Brain microvascular endothelial cell (primary cell): ENCODE measurements at places on chromosomes 2 and 18.
A peak's percentile ranks its signal among the peaks of the same experiment; 100 is the strongest.

- DNase-seq, result no peak
These were observed 36.5 kb upstream of the DARS1 start for GRCh38 chr2:136021976-136022375.

DNA sequence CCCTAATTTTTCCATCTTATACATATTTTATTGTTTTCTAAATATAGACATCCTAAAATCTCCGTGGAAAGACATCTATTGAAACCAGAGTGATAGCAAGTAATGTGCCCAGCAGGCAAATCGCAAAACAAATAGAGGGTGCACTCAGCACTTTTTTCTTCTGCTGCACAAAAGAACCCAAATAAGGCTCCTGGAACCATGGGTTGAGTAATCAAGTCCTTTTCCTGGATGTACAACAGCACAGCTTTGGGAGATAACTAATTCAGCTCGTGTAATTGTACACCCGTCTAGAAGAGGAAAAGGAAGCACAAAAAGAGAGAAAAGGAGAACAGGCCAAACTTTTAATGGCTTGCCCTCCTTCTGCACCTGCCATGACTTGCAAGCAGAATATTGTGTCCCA is 126.9 kb upstream of the TLK1 start:
- no peak for DNase-seq

DNA sequence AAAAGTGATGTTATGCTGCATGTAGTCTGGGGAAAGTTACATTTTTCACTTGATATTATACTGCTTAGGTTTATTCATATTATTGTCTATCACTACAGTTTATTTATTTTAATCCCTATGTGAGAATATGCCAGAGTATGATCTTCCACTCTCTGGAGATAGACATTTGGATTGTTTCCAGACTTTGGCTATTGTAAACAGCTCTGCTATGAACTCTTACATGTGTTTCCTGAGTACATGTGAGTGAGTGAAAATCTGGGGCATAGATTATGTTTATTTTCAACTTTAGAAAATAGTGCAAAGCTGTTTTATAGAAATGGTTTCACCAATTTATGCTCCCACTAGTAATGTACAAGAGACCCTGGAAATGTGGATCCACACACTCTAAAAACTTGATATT is 49.0 kb upstream of the EPAS1 start:
- DNase-seq, result no peak

DNA sequence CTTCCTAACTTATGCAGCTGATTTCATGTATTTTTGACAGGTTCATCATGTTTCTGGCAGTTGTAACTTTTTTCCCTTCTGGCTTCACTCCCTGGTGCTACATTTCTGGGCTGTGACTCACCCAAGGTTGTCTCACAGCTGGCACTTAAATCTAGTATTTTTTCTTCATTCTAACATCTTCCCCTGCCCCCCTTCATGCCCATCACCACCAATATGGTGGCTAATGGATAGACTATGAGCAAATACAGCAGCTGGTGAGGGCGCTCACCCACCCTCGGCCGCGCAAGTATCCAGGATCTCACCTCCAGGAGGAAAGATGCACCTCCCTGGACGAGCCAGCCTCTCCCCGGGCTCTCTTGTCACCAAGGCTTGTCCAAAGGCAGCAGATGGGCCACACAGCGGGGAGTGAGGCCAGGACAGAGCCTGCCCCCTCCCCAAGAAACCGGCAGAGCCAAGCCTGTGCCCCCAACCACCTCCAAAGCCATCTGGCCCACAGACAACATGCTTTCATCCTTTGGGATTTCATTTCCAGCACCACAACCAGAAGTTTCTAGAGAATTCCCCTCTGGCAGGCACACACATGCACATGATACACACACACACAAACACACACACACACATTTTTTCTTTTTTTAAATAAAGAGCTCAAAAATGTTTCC is 39.1 kb downstream of the ATOH8 start:
- DNase-seq, result peak; percentile 73

DNA sequence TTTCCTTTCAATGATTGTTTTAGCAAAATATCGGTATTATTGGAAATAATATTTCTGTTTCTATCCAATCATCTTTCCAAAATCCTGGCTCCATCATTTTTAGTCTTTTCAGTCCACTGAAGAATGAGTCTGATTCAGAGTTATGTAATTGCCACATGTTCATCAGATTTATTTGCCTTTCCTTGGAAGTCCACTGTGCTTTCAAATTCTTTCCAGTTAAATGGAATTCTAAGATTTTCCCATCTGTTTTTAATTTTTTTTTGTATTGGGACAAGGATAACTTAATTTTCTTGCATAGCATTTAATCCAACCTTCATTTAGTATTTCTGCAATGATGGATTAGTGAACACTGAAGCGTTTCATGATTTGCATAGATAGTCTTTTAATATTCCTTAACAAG is 521.5 kb upstream of the NRXN1 start:
- no peak for DNase-seq

GRCh38 chr2:164066095-164066494 is 330.3 kb upstream of the FIGN start:
- DNase-seq, result no peak

DNA sequence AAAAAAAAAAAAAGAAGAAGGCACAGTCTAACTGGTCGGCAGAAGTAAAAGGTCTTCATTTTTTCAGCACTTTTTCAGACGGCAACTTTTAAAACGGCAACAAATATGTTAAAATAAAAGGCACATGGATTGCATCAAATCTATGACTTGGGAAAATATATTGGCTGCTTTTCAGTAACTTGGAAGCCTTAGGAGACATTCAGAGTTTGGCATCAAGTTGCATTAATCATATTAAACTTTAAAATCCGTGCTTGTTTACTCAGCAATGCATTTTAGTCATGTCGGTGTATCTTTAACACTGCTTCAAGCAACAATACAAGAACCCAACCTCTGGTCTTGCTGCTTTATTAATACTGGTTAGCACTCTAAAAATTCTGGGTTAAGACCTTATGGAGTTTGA is 111.1 kb downstream of the MEP1B start:
- DNase-seq, result no peak

GRCh38 chr2:69279211-69279610 is 107.8 kb downstream of the GFPT1 start:
- DNase-seq, result no peak

DNA sequence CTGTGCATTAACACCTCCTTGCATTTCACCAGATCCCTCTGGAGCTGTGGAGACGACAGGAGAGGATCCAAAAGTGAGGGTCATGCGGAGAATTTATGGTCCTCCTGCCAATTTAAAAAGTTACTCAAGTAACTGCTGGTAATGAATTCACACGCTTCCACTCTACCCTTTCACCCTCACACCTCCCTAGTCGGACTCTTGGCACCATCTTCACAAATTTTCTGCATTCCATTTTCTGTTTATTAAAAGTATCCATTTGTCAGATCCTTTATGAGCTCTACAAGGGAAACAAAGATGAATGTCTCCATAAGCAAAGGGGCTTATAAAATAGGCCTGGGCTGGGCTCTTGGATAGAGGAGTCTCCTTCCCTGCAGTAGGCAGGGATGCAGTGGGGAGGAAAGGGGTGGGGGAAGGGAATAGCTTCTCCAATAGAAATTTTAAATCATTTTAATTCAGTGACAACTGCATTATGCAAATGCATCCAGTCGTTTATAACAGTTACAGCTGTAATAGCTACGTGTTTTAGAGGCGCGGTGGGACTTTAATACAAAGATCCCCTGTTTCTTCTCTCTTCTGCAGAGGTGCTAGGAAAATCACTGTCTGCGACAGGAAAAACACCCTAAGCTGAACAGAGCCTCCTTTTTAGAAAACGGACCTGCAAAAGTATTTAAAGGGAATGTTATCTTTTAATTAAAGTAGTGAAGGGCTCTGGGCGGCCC is 132.2 kb downstream of the EPHA4 start:
- DNase-seq, result no peak

DNA sequence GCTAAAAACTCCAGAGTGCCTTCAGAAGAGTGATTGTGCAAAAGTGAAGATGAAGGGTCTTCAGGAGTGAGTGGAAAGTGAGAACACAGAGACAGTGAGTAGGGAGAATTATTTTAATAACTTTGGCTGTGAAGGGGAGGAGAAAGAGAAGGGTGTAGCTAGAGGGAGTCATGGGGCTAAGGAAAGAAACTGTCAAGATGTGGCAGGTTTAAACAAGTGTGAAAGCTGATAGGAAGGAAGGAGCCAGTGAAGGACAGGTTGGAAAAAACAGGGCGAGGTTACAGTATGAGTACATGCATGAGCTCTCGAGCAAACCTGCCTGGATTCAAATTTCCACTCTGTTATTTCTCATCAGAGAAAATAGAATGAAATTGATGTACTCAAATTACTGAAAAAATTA is 17.8 kb downstream of the IL1F10 start:
- DNase-seq, result no peak

DNA sequence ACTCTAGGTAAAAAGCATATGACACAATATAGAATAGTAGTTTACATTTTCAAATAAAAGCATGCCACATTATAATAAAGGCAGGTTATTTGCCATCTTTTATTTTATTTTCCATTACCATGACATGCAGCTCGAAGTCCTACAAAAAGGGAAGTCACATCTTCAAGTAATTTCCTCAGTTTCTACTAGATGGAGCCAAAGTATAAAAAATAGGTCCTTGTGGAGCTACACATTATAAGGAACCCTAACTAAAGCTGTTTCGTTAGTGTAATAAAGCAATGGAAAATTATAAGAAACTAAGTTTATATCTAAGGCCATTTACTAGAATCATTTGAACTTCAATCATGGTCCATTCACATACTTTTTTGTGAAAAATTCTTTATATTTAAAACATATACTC is 674.5 kb downstream of the KCNJ3 start:
- no peak for DNase-seq

DNA sequence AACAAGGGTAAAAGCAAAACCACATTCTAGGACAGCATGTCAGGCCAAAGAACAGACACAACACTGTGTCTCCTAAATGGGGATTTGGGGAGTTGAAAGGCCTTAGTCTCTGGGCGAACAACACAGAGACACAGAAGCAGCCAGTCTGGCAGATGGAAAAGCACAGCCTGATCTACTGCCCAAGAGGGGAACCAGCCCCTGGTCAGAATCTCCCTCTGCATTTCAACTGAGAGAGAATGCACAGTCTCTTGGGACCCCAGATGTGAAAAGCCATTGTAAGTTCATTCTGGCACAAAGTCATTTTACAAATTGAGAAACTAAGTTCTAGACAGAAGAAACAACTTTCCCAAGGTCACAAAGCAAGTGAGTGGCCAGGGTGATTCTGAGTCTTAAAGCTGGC is 331.7 kb downstream of the TNS1 start:
- DNase-seq, result no peak

DNA sequence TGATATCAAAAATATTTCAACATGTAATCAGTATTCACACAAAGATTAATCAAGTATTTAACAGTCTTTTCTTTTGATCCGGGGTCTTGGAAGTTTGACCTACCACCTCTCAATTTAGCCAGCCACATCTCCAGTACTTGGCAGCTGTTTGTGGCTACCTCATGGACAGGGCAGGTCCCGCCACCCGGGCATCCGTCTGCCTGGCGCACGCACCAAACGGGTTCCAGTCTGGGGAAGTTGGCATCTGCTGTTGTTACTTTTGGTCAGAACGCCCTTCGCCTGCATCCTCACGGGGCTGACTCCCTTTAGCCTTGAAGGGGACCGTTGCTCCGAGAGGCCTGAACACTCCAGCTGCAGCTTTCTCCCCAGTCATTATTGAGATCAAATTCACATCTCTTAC is 81.7 kb downstream of the NEDD4L start:
- DNase-seq, result no peak

GRCh38 chr18:76943542-76944339 is 121.4 kb downstream of the ZNF236 start:
- DNase-seq, result no peak

DNA sequence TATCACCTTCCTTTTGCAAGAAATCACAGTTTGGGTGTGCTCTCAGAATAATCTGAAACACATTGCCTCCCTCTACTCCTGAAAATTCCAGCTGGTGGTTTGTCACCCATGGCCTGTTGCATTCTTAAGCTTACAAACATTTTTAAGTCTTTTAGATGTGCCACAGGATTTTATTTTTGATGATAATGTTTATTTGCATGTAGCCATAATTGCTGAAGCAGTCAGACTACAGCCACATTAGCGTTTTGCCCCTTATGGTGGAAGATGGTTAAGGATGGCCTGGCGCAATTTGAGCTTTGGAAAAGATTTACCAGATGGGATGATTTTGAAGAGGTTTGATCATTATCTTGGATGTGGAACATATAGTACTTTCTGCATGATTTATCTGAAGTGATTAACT is 439.5 kb downstream of the MEIS1 start:
- DNase-seq, result no peak

DNA sequence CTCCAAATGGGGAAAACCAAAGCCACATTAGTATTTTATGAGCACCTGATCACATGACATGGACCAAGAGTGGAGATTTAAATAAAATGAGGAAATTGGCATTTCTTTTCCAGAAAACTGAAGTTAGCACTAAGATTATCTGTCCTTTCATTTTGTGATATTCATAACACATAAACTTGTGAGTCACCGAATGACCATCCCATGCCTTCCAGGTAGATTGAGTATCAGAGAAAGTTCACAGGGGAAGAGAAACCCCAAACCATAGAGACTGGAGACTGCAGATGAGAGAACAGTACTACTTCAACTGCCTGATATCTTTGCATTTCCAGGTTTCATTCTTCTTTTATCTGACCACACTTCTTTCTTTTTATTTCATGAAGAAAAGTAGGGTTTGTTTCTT is 176.3 kb upstream of the LRP1B start:
- DNase-seq, result no peak

- no peak for DNase-seq
These were observed 52.0 kb downstream of the GYPC start for GRCh38 chr2:126707941-126708340.

DNA sequence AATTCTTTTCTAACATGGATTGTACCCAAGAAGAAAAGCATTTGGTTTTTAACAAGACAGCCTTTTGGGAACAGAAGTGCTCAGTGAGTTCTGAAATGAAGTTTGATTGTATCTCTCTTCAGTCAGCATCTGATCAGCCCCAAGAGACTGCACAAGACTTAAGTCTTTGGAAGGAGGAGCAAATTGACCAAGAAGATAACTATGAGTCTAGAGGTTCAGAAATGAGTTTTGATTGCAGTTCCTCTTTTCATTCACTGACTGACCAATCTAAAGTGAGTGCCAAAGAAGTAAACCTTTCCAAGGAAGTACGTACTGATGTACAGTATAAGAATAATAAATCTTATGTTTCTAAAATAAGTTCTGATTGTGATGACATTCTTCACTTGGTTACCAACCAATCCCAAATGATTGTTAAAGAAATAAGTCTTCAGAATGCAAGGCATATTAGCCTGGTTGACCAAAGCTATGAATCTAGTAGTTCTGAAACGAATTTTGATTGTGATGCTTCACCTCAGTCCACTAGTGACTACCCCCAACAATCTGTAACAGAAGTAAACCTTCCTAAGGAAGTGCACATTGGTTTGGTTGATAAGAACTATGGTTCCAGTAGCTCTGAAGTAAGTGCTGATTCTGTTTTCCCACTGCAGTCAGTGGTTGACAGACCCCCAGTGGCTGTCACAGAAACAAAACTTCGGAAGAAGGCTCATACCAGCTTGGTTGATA is 31.2 kb downstream of the ZDBF2 start:
- DNase-seq, result no peak

DNA sequence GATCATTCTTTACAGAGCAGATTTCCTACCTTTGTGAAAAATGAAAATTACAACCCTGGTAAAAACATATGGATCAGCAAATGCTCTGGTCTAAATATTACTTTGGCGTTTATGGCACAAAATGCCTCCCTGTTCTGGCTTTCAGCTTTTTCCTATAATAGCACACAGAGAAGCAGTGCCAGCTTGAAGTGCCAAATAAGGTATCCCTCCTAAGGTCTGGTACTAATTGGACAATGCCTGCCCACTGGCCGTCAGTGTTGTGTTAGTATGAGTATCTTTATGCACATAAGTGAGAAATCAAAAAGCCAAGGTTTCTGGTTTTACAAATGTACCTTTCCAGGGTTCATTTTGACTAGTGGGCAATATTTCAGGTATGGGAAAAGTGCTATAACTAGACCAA is 1293.7 kb upstream of the FAM98A start:
- no peak for DNase-seq
